T1000 (cell line): ENCODE measurements at places on chromosomes 3 and 15.
A peak's percentile ranks its signal among the peaks of the same experiment; 100 is the strongest.

DNA sequence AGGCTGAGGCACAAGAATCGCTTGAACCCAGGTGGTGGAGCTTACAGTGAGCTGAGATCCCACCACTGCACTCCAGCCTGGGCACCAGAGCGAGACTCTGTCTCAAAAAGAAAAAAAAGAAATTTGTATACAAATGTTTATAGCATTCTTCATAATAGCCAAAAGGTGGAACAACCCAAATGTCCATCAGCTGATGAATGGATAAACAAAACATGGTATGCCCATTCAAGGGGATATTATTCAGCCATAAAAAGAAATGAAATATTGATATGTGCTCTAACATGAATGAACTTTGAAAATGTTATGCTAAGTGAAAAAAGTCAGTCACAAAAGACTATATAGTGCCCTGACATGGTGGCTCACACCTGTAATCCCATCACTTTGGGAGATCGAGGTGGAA, 11.4 kb downstream of the LHFPL4 start:
- DNase-seq = no peak

DNA sequence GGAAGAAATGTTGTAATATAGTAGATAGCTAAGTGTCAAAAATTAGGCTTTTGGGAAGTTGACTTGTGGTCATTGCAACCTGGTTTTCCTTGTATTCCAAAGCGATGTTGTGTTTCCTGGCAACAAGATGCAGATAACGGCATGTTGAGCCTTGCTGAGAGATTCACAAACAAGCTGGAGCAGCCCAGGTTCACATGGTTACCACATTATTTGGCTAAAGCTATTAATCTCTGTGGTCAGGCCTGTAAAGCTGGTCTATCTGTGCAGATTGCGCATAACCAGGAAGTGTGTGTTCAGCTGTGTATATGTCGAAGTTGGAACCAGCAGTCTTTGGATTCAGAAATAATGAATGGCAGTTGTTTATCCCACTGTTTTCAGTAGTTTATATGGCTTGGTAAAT, 6.6 kb downstream of the TIPARP start:
- no peak for DNase-seq

- no peak for DNase-seq
Observed at GRCh38 chr3:80701349-80701748, 933.6 kb upstream of the ROBO1 start.

GRCh38 chr3:49570028-49570654, 15.9 kb downstream of the BSN start:
- DNase-seq = no peak

DNA sequence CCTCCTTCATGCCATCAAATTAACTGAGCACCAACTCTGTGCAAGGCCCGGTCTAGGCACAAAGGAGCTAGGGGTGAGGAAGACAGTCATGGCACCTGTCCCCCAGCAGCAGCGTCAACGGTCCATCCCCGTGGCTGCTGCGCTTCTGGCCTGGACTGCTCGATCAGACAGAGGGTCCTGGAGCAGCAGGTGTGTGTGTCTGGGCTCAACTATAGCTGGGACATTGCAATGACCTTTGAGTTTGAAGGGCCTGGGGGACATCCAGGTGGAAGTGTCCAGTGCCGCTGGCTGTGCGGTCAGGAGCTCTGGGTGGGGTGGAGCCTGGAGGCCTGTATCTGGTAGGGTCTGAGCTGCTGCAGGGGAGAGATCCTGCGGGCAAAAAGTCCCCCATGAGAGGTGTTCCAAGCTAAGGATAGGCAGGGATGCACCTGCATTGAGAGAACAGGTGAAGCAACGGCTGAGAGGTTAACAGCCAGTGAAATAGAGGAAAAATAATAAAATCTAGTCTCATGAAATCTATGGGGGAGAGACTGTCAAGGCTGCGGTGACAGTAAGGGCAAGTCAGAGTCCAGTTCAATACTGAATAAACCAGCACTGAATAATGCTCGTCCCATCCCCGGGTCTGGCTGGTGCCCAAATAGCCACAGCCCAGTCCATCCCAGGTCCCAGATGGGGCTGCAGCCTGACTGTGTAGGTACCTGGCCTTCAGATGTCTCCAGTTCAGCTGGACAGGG, 25.4 kb upstream of the SLC41A3 start:
- DNase-seq = no peak

GRCh38 chr3:150681057-150681456, 22.7 kb downstream of the ERICH6 start:
- DNase-seq = no peak

DNA sequence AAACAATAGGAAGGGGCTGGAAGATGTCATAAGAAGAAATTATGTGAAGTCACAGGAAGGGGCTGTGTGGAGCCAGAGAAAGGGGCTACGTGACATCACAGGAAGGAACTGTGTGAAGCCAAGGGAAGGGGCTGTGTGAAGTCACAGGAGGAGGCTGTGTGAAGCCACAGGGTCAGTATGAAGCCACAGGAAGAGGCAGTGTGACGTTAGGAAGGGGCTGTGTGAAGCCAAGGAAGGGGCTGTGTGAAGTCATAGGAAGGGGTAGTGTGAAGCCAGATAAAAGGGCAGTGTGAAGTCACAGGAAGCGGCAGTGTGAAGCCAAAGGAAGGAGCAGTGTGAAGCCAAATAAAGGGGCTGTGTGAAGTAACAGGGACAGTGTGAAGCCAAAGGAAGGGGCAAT, 32.5 kb downstream of the GASK1A start:
- no peak for DNase-seq

GRCh38 chr15:50183112-50183794, 1.3 kb downstream of the SLC27A2 start:
- no peak for DNase-seq

- DNase-seq = no peak
Observed at GRCh38 chr3:13294442-13295351, 125.4 kb downstream of the NUP210 start.

GRCh38 chr3:170614214-170614966, 28.5 kb upstream of the SLC7A14 start:
- DNase-seq = peak; percentile 7

DNA sequence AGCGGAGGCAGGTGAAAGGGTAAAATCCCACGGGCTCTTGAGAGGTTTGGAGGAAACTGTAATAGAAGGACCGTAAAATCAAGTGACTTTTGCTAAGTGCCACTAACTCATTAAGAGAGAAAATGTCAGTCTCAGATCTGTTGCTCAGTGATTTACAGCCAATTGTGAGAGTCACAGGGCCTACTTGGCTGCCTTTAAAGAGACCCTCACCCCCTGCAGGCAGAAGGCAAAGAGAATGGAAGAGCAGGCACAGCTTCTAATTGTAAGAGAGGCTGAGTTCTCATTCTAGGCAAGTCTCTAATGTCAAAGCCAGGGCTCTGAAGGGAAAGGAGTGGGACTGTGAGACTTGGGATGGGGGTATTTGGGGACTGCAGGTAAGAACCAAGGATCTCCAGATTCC, 9.3 kb upstream of the SYNM start:
- DNase-seq = no peak

GRCh38 chr15:62835351-62835750, 207.2 kb upstream of the TPM1 start:
- DNase-seq = no peak

DNA sequence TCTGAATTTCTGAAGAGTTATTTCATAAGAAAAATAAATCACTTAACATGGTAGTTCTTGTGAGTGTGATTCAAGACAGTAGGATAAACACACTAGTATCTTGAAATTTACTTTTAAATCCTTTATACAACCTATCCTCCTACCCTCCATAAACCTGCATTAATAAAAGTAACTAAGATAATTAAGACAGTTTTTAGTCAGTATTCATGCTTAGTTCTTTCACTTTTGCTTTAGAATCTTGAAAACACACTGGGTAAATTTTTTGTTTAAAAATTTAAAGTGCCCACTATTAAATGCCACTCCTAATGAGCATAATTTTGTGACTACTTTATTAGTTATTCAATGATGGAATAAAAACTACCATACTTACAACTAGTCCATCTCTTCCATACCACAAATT, 28.8 kb downstream of the GOLIM4 start:
- no peak for DNase-seq

DNA sequence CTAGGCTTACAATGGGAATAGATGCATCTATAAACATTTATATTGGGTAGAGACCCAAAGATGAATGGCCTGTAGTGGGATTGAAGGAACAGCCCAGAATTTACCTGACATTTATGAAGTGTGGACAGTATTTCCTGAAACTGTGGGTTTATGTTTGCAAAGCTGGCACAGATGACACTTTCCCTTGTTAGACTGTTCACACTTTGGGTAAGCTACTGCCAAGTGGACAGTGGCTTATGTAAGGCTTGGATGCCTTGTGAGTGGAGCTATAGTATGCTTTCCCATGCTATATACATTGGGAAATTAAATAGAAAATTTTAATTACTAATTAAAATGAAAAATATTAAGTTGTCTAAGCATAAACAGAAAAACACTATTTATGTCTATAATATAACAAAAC, 48.5 kb downstream of the STARD9 start:
- no peak for DNase-seq

DNA sequence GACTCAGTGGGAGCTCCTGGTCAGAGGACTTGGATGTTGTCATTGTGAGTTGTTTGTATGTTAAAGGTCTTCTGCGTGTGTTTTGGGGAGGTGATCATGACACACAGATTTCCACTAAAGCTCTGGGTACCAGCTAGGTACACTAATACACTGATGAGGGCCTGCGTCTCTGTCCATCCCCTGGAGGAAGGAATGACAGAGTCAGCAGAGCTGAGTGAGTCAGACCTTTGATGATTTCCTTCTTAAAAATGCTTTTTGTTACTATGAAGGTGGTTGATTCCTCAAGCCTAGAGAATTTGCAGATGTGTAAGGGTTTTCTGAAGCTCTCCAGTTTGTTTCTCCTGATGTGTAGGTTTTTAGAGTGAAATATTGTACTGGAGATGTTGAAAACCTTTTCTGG, 424.1 kb upstream of the TPM1 start:
- DNase-seq = peak; percentile 26

DNA sequence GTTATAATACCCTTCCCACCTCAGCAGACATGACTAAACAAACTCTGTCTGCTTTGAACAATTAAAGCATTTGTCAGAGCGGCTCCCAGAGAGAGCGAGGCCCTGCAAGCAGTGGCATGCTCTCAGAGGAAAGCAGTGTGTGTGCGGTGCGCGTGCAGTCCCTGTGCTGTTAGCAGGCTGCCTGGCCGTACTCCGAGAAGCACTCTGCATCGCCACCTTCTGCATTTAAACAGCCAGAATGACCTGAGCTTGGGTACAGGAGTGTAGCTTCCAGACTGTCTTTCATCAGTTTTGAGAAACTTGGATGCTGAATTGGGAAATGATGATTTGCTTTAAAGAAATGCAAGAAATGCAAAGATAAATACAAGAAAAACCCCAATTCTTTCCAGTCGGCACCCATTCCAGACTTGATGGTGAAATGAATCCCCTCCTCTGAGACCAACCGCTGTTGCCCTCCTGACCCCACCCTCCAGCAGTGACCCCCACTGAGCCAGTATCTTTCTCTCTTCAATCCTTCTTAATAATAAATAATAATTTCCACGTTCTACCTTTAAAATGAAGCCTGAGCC, 113.5 kb downstream of the VGLL4 start:
- peak; percentile 73 for DNase-seq

DNA sequence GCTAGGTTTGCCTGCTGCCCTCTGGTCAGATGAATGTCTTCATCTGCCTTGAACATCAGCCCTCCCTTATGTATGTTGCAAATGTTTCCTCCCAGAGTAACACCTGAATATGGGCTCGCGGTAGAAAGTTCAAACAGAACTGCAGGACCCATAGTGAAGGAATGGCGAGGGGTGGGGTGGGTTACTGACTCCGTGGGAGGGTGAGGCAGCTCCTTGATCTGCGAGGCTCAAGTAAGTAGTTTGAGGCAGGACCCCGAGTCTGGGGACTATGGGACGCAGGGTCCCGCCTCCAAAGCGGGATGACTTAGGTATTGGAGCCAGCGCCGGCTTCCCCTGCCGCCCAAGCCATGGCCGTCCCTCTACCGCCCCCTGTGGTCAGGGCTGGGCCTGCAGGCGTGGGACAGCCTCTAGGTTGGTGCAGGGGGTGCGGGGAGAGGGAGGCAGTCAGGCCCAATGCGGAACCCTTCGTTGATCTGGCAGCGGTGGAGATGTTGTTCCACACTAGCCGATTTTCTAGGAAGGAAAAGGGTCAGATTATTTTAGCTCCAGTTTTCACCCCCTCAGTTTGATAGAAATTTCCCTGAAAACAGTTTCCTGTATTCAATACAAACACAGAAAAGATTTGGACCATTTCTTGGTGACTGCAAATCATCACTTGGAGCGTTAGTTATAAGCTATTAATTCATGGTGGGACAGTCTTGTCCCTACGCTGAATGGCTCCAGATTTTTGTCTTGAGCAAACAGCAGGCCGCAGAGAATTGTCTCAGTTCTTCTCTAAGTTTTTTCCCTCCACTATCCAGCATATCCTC, 72.3 kb downstream of the CORO2B start:
- no peak for DNase-seq

DNA sequence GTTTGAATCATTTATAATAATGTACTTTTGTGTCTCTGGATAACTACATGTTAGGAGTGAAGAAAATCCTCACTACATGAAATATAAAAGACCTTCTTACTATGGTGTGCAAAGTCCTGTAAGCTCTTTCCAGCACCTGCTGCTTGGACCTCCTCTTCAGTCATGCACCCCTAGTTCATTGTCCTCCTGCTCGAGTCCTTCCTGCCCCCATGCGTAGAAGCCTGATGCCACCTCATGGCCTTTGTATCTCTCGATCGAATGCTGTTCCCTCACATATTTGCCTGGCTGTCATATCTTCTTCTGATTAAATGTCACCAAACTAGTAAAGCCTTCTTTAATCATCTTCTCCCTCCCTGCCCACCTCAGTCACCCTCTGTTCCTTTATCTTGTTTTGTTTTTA, 49.9 kb upstream of the SUCLG2 start:
- no peak for DNase-seq

DNA sequence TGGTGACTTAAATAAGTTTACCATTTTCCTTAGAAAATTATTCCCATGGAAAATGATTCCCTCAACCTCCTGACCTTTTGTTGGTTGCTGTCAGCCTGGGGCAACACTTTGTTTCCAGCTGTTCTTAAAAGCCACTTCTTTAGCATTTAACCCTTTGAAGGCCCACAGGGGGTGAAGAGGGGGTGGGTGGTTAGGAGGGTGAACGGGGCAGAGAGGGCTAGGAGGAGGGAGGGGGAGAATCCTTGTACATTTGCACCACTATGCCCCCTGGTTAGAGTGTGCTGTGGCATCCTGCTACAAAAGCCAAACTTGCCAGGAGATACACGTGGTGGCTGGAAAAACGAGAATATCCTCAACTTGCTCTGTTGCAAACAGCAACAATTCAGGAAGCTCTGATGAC, 273.2 kb upstream of the RGMA start:
- no peak for DNase-seq

DNA sequence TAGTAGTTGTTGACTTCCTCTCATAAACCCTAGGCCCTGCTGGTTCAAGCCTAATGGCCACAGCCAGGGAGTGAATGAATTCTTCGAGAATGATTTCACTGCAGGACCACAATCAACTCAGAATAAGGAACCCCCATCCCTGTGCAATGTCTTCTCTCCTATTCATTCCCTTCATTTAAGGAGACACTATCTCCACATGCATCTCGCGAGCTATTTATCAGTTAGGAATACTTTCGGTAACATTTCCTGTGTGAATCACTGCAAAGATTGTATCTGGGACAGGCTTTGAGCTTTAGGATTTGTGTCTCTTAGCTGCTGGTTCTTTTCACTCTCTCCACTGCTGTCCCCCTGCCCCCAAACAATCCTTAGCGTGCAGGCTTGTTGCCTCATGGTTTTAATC, 94.4 kb downstream of the MYLK start:
- DNase-seq = no peak
